ENCODE measurements at places on chromosomes 7 and 10. TPM values are rescaled to one million over a fixed set of nuclear protein-coding genes. Genes with fewer than 3 reads are reported as not detected.

The SUN3 gene
- not detected for total RNA-seq

The ASZ1 gene
- total RNA-seq: not detected

The TAC1 gene
- total RNA-seq: 1.6 TPM

The SPDYE2B gene
- total RNA-seq: not detected

The TRRAP gene
- total RNA-seq: 20.4 TPM

The CHN2 gene
- total RNA-seq: 11.0 TPM

The TSPAN13 gene
- 39.1 TPM for total RNA-seq

The SPDYE16 gene
- total RNA-seq: not detected

The KDM7A gene
- 8.4 TPM for total RNA-seq

The RBM28 gene
- 7.3 TPM for total RNA-seq

The EVX1 gene
- total RNA-seq: not detected

The CDHR1 gene
- under 0.01 TPM for total RNA-seq

The LUC7L2 gene
- 32.9 TPM for total RNA-seq

The TRIM73 gene
- 2.6 TPM for total RNA-seq

The TM9SF3 gene
- total RNA-seq: 70.5 TPM

The SPACDR gene
- total RNA-seq: not detected

The GIMAP5 gene
- total RNA-seq: 21.4 TPM

The MTG1 gene
- 21.9 TPM for total RNA-seq

The TLL2 gene
- 0.52 TPM for total RNA-seq

The CREB5 gene
- total RNA-seq: 52.2 TPM

The AMZ1 gene
- total RNA-seq: under 0.01 TPM

The CADPS2 gene
- 12.5 TPM for total RNA-seq

The PTN gene
- total RNA-seq: 21.9 TPM
